ENCODE measurements at places on chromosomes 16 and 17.

DNA sequence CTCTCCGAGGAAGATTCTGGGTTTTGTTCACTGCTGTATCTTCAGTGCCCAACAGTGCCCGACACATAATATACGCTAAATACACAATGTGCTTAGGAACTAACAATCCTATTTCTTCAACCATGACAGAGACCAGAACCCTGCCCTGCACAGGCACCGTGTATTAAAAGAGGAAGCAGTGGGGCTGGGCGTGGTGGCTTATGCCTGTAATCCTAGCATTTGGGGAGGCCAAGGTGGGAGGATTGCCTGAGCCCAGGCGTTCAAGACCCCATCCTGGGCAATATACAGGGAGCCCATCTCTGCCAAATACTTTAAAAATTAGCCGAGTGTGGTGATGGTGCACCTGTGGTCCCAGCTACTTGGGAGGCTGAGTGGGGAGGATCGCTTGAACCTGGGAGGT lies 19.3 kb downstream of the ARL2BP start:
- peak; percentile 19 for DNase-seq

- DNase-seq = no peak
These were observed 165.7 kb upstream of the CDH8 start for GRCh38 chr16:62201911-62202310.

- peak; percentile 17 for DNase-seq
These were observed 862 bp downstream of the DCAKD start for GRCh38 chr17:45050481-45051059.

DNA sequence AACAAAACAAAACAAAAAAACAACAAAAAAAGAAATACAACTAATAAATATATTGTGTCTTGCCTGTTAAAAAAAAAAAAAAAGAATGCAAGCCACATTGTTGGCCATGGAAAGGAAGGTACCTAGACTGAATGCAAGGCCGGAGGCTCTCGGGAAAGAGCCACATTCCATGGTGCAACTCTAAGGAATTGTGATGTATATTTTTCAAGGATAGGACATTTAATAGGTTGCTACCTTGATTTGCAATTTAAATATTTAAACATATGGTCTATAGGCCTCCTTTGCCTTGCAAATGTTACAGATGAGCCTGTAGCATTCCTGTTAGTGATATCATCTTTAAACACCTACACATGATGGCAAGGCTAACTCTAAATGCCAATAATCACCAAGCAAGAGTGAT lies 650.9 kb downstream of the TOX3 start:
- no peak for DNase-seq

DNA sequence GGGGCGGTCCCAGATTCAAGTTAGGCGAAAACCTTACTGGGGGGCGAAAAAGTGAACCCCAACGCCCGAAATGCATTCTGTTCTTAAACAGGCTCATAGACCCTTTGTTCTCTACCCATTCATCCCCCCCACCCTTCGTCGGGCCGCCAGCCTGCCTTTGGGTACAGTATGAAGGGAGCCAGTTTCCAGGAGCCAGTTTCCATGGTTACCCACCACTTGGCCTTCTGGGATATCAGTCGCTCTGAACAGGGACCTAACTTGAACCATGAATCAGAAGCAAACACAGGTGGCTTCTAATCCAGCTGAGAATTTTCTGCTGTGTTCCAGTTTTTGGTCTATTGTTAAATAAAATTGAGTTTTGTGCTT lies 532 bp downstream of the DHX40 start:
- DNase-seq = peak; percentile 71

GRCh38 chr17:74686761-74687160 lies 26.0 kb downstream of the CD300LF start:
- peak; percentile 76 for DNase-seq

- DNase-seq = no peak
These were observed 4.2 kb downstream of the HAS3 start for GRCh38 chr16:69109486-69110270.

Data from inflammatory macrophage treated with lipopolysaccharide for 4 hours (primary cell).